Stimulated activated CD8-positive, alpha-beta memory T cell treated with anti-CD3 and anti-CD28 coated beads, Interleukin-12 subunit alpha, Interleukin-12 subunit beta, amount 100 ng/mL, for 1 hour (primary cell): ENCODE measurements at places on chromosomes 11 and 22.
A peak's percentile ranks its signal among the peaks of the same experiment; 100 is the strongest.

DNA sequence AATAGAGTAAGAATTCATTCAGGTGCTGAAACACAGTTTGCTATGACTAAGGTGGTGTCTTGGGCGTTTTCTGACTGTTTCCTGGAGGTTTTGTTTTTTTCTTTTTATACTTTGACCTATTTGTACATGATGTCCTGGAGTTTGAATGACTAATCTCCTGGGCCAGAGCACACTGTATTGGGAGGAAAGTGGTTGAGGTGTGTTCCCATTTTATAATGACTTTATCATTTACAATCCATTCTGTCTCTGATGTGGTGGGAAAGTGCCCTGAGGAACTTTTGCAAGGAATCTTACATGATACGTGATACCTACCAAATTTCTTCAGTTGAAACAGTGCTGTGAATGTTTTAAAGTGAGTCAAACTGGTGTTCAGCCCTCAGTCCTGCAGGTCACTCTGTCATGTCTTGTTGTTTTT lies 80.8 kb downstream of the TNRC6B start:
- DNase-seq, result no peak

- DNase-seq, result no peak
These were observed at the start of gene ST14 for GRCh38 chr11:130159657-130160497. Gene ST14 (plus strand): TSS chr11:130159782. CDS start chr11:130159980, 198 bp downstream.

- DNase-seq, result no peak
These were observed 3.3 kb downstream of the BRD1 start for GRCh38 chr22:49824185-49824925.

- DNase-seq, result no peak
These were observed 64.8 kb downstream of the TENM4 start for GRCh38 chr11:79375818-79376550.

- DNase-seq, result peak; percentile 8
These were observed 217.4 kb downstream of the SBF2 start for GRCh38 chr11:10076458-10077141.

GRCh38 chr11:12686246-12687060 lies 12.2 kb downstream of the TEAD1 start:
- no peak for DNase-seq

GRCh38 chr22:37225481-37225880 lies 13.2 kb upstream of the SSTR3 start:
- DNase-seq, result no peak

DNA sequence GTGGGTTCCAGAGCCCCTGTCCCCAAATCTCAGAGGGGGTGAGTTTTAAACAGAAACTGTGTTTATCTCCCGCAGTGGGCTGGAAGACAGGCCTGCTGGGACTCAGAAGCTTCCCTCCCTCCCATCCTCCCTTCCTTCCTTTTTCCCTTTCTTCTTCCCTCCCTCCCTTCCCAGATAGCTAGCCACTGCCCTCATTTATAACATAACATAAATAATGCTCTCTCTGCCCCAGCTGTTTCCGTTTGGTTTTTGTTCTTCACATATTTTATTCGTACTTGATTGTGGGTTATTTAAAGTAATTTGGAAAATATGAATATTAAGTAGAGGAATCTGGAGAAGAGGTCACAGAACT lies 140.9 kb downstream of the TEAD1 start:
- DNase-seq, result no peak

- DNase-seq, result no peak
These were observed 183.0 kb downstream of the CEP164 start for GRCh38 chr11:117510646-117511045.

DNA sequence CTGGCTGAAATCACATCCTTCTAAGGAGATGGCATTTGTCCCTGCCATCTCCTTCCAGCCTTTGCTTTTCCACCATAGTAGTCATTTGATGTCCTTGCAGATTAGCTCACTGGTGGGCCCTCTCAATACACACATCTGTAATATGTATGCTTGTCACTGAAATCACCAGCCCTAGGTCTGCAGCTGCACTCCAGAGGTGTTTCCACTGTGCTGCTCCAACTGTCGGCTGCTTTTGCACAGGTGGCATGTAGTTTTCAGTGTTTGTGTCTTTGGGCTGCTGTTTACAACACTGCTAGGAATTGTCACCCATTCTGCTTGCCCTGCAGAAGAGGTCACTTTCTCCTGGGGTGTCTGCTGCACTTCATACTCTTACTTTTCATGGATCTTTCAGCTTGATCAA lies 69.0 kb upstream of the GRAMD1B start:
- no peak for DNase-seq

DNA sequence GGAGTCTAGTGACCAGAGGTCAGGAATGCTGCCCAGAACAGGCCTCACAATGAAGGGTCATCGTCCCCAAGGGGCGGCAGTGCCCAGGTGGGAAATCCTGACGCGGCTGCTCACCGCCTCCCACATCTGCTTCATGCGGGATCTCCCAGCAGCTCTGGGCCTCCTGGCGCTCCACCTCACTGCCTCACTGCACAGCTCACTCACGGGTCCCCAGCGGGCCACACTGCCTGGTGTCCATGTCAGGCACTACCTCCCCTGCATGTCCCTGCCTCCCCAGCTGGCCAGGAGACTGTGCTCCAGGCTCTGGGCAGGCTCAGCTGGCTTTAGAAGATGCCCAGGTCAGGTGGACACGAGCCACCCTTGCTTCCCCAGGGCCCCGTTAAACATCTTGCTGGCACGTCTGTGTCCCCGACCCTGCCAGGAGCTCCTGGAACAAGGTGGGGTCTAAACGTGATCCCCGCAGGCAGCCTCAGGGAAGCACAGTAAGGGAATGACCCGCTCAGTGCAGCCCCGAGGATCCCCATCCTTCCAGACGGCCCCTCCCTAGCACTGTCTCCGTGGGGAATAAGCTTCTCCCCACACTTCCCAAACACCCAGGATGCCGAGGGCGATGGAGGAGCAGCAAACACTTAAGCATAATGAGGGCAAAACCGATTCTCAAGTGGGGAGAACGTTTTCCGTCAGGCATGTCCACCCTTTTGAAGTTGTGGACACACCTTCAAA lies 93.2 kb downstream of the TRMU start:
- DNase-seq, result no peak

DNA sequence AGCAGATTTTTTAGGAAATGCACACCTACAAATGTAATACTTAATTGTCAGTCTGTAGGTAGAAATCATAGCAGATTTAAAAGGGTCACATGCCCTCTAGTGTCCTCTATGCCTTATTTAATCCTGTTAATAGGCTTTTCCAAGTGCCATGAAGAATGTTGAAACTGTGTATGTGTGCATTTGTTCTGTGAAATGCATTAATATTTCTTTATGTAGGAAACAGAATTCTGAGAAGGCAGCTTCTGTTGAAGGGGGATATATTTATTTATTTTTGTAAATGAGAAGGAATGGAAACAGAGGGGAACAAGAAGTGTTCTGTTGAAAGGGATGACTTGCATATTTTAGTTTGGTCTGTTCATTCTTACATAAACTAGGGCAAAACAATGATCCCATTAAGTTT lies 51.0 kb downstream of the SVIP start:
- DNase-seq, result no peak

- DNase-seq, result no peak
These were observed 109.9 kb downstream of the MICAL2 start for GRCh38 chr11:12220305-12220704.

DNA sequence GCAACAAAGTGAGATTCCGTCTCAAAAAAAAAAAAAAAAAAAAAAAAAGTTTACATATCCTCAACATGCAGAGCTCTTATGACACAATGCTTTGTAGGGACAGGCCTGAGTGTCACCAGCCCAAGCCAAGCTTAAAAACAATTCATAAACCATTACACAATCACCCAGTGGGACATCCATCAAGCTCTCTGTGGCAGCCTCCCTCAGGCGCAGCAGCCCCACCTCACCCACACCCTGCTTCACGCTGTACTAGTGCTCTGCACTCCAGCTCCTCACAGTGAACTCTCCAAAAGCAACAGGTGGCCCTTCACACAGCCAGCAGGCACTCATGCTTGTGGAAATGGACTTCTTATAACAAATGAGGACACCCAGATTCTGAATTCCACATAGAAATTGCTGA lies 3.5 kb upstream of the FOXRED2 start:
- no peak for DNase-seq

GRCh38 chr22:25942856-25943411 lies 200.9 kb downstream of the MYO18B start:
- no peak for DNase-seq

GRCh38 chr11:25734591-25735211 lies 597.2 kb upstream of the ANO3 start:
- no peak for DNase-seq

GRCh38 chr11:33694346-33695050 lies 6.1 kb downstream of the C11orf91 start:
- DNase-seq, result no peak

DNA sequence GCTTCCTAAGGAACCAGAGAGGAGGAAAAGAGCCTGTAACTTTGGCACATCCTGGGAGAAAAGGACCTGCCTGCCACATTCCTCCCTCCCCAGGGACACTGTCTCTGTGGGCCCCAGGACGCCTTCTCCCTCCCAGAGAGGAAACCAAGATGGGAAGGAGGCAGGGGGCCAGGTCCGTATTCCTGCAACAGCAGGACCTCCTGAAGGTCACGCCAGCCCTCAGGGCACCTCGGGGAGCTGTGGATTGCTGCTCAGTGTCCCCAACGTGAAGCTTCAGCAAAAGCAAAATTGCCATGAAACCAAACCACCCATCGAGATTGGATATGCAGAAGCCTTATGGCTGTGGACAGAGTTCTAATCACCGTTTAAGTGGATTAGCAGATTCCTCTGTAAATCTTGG lies 86.7 kb downstream of the ARHGAP8 start:
- no peak for DNase-seq

GRCh38 chr11:134429106-134429505 lies 17.1 kb upstream of the B3GAT1 start:
- DNase-seq, result no peak

GRCh38 chr11:69443138-69443967 lies 38.1 kb upstream of the LINC01488 start:
- DNase-seq, result peak; percentile 32

GRCh38 chr11:112762707-112763090 lies 198.5 kb upstream of the NCAM1 start:
- no peak for DNase-seq

- DNase-seq, result no peak
These were observed 283.0 kb downstream of the DDX10 start for GRCh38 chr11:108947654-108948570.

- no peak for DNase-seq
These were observed 95.7 kb downstream of the TRMU start for GRCh38 chr22:46430961-46431838.

DNA sequence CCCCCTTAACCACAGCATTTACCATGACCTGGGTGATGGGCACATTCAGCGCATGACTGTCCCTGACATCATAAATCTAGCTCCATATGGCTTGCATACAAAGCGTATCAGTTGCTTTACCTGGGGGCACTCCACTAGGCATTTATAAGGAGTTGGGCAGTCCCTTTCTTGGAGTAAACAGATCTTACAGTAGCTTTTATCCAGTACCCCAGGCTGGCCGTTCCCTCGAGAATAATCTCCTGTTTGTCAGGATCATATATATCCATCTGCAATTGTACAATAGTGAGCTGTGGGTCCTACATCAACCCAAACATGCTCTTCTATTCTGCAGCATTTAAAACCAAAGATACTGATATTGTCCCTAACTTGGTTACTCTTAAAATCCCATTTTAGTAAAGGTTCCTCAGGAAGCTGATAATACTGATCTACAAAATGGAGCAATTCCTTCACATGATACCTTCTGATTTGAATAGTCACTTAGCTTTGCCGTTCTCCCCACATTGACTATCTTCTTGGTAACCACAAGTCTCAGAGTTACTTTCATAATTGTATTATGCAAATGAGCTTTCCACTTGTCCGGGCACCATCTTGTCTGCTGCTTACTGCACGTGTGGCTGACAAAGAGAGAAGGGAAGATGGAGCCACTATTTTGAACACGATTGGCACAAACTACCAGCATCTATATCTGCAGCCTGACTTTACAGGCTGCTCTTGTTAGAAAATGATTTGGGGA lies 205.0 kb downstream of the CWF19L2 start:
- DNase-seq, result no peak

- peak; percentile 50 for DNase-seq
These were observed 21.4 kb upstream of the PANX2 start for GRCh38 chr22:50148991-50149721.

DNA sequence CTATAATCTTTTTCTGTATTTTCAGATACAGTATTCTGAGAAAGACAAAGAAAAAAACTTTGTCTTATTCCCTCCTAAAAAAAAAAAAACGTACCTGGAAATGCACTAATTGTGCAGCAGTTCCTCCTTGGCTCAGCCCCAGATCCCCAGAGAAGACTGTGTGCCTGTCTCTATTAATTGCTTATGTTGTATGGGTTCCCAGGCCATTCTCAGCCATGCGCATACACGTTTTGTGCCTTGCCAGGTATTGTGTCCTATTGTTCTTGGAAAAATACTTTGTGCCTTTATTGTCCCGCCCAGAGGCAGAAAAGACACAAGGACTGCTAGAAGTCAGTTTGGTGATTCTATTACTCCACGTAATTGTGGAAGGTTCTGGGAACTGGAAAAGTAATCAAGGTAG lies 91.2 kb downstream of the PIWIL4 start:
- DNase-seq, result no peak

GRCh38 chr11:85844439-85845123 lies 10.6 kb upstream of the CCDC83 start:
- DNase-seq, result no peak

GRCh38 chr11:21295508-21295907 lies 626.1 kb downstream of the NELL1 start:
- DNase-seq, result no peak

- no peak for DNase-seq
These were observed 33.6 kb downstream of the SYN3 start for GRCh38 chr22:33024626-33025025.

GRCh38 chr11:71580057-71581003 lies 2.3 kb downstream of the KRTAP5-11 start:
- DNase-seq, result peak; percentile 10

DNA sequence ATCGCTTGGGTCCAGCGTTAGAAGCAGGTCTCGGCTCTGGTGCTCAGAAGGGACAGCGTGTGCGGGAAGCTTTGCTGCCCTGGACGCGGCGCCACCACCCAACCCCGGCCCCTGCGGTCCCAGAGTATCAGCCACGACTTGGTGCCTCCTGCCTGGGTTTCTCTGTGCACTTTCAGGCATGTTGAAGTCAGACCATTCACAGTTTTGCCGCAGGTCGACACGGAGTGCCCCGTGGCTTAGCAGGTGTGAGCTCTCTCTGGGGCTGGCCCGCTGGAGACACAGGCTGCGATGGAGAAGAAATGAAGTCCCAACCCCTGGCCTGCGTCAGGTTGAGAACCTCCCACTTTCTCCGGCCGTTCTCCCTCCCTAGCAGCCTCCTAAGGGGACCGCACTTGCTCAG lies 494.5 kb downstream of the BRD1 start:
- DNase-seq, result no peak

- no peak for DNase-seq
These were observed 18.7 kb upstream of the JHY start for GRCh38 chr11:122863704-122864326.

- no peak for DNase-seq
These were observed 38.1 kb upstream of the LDLRAD3 start for GRCh38 chr11:35905646-35906276.

GRCh38 chr11:74147199-74147929 lies 23.4 kb downstream of the C2CD3 start:
- no peak for DNase-seq
